Glutamatergic neuron (in vitro differentiated cells): ENCODE measurements at places on chromosomes 2 and 18. TPM values are rescaled to one million over a fixed set of nuclear protein-coding genes. Genes with fewer than 3 reads are reported as not detected.

ASB1 gene
- 36.1 TPM for total RNA-seq

ABCG8 gene
- total RNA-seq, result not detected

DIPK1C gene
- not detected for total RNA-seq

AQP12A gene
- total RNA-seq, result not detected

ALPG gene
- total RNA-seq, result 2.4 TPM

ERICH2 gene
- 2.1 TPM for total RNA-seq

IL1F10 gene
- total RNA-seq, result not detected

GRCh38 chr2:165390875-165391274, 78.6 kb upstream of the CSRNP3 start:
- H3K27me3 ChIP-seq, result no peaks in the 10 kb centered on the region
- no peak for DNase-seq
- no peaks in the 10 kb centered on the region for H3K36me3 ChIP-seq
- H3K27ac ChIP-seq, result no peak overlapping the region
- H3K4me1 ChIP-seq, result no peaks in the 10 kb centered on the region

- no peak overlapping the region for H3K27ac ChIP-seq
- no peaks in the 10 kb centered on the region for H3K36me3 ChIP-seq
- DNase-seq, result no peak
Measured at GRCh38 chr2:199191461-199191860, 266.3 kb downstream of the SATB2 start.

GRCh38 chr18:7596147-7596546, 29.0 kb downstream of the PTPRM start:
- peaks cover 16% of the 10 kb centered on the region for H3K4me1 ChIP-seq
- DNase-seq, result no peak

- no peak overlapping the region for H3K27ac ChIP-seq
- H3K27me3 ChIP-seq, result peaks cover 2% of the 10 kb centered on the region
Measured at GRCh38 chr18:10792181-10792580, 266.4 kb downstream of the NAPG start.

GRCh38 chr2:79082987-79083386, 4.8 kb downstream of the REG1B start:
- H3K36me3 ChIP-seq, result no peaks in the 10 kb centered on the region
- no peak for DNase-seq
- H3K27ac ChIP-seq, result no peak overlapping the region
- H3K27me3 ChIP-seq, result peaks cover 4% of the 10 kb centered on the region

- no peaks in the 10 kb centered on the region for H3K27me3 ChIP-seq
- H3K4me3 ChIP-seq, result no peak overlapping the region
- DNase-seq, result no peak
- no peak overlapping the region for H3K27ac ChIP-seq
- H3K36me3 ChIP-seq, result no peaks in the 10 kb centered on the region
Measured at GRCh38 chr2:225008179-225008856, 34.0 kb downstream of the DOCK10 start.

GRCh38 chr2:99860720-99861375, 281.5 kb downstream of the AFF3 start:
- H3K4me1 ChIP-seq, result peaks cover 38% of the 10 kb centered on the region
- no peak overlapping the region for H3K27ac ChIP-seq
- DNase-seq, result no peak
- no peaks in the 10 kb centered on the region for H3K36me3 ChIP-seq
- H3K4me3 ChIP-seq, result no peak overlapping the region
- no peaks in the 10 kb centered on the region for H3K27me3 ChIP-seq

DNA sequence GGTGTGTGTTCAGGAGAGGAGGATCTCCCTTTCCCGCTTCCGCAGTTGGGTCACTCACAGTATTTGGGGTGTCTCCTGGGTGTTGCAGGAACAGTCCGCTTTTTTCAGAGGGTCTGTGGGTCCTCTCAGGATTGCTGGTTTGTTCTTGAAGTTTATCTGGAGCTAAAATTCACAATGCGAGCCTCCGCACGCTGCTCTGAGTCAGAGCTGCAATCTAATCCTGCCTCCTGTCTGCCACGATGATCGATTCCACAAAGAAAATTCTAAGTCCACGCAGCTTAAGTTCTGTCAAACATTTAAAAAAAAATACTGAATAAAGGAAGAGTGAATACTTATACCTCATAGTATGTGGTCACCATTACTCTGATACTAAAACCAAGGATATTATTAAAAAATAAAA, 76.5 kb downstream of the RAD51AP2 start:
- no peaks in the 10 kb centered on the region for H3K4me1 ChIP-seq
- no peak for DNase-seq
- H3K4me3 ChIP-seq, result no peak overlapping the region
- peaks cover 3% of the 10 kb centered on the region for H3K36me3 ChIP-seq
- no peak overlapping the region for H3K27ac ChIP-seq
- no peaks in the 10 kb centered on the region for H3K27me3 ChIP-seq
